Vagina (tissue), 2 donors: ENCODE measurements at places on chromosomes 6 and 20. TPM values are rescaled to one million over a fixed set of nuclear protein-coding genes. Genes with fewer than 3 reads are reported as not detected.

GRCh38 chr6:35300848-35301247, 3.2 kb downstream of the DEF6 start:
- H3K27ac ChIP-seq: no peak overlapping the region
- no peaks in the 10 kb centered on the region for H3K36me3 ChIP-seq
- peaks cover 57% of the 10 kb centered on the region for H3K4me1 ChIP-seq
- H3K27me3 ChIP-seq: no peaks in the 10 kb centered on the region

DNA sequence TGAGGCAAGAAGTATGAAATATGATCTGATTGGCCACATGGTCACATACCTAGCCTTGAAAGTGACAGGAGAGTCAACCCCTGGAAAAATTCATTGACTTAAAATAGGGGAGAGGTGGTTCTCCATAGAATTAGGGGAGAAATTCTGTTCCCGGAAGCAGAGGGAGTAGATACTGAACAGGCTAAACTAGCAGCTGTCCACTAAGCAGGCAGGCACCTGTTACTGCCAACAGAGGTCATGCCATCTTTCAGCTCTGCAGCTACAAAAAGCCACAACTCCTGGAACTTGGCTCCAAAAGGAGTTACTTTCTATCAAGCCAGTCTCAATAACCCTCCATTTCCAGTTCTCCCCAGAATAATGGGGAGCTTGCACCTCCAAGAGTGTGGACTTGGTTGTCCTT, 352.5 kb downstream of the MAFB start:
- H3K27ac ChIP-seq: no peak overlapping the region
- no peaks in the 10 kb centered on the region for H3K27me3 ChIP-seq
- no peak overlapping the region for H3K4me3 ChIP-seq
- no peak for DNase-seq

GRCh38 chr6:98641949-98642719, 192.2 kb upstream of the POU3F2 start:
- DNase-seq: no peak
- H3K4me1 ChIP-seq: no peaks in the 10 kb centered on the region
- H3K36me3 ChIP-seq: no peaks in the 10 kb centered on the region

GRCh38 chr6:5517796-5518195, 256.5 kb downstream of the FARS2 start:
- no peak overlapping the region for H3K4me3 ChIP-seq
- no peak overlapping the region for H3K27ac ChIP-seq
- no peaks in the 10 kb centered on the region for H3K27me3 ChIP-seq

GRCh38 chr6:153001767-153002612, 519 bp downstream of the MTRF1L start:
- H3K27ac ChIP-seq: peak overlapping the region; percentile 81
- DNase-seq: no peak

DNA sequence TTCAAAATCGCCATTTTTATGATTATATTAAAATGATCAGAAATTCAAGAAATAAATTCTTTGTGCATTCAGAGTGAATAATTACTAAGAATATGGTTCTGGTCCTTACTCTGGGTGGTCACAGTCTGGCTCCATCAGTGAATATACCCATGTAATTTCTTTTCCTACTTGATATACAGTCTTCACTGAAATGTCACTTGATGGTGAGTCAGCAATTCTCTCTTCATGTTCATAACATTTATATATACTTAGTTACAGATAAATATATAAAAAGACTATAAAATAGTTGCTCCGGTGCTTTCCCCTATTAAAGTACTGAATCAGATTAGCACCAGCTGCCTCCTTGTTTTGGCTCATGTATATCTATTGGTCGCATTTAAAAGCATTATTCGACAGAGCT, 56.4 kb upstream of the MTRF1L start:
- no peak overlapping the region for H3K27ac ChIP-seq
- no peaks in the 10 kb centered on the region for H3K4me1 ChIP-seq
- DNase-seq: no peak

- no peaks in the 10 kb centered on the region for H3K36me3 ChIP-seq
- no peaks in the 10 kb centered on the region for H3K27me3 ChIP-seq
- no peak overlapping the region for H3K4me3 ChIP-seq
- no peak overlapping the region for H3K27ac ChIP-seq
- DNase-seq: no peak
- H3K4me1 ChIP-seq: peaks cover 23% of the 10 kb centered on the region
These were observed 172.1 kb downstream of the CDKAL1 start for GRCh38 chr6:20706238-20706938.

- H3K4me3 ChIP-seq: no peak overlapping the region
- H3K27ac ChIP-seq: no peak overlapping the region
- no peak for DNase-seq
- H3K27me3 ChIP-seq: no peaks in the 10 kb centered on the region
- no peaks in the 10 kb centered on the region for H3K4me1 ChIP-seq
These were observed 126.8 kb downstream of the MAP3K7 start for GRCh38 chr6:90460051-90460450.

- peak overlapping the region; percentile 82 for H3K4me3 ChIP-seq
- no peak for DNase-seq
- H3K27ac ChIP-seq: peak overlapping the region; percentile 95
- no peaks in the 10 kb centered on the region for H3K27me3 ChIP-seq
- peaks cover 30% of the 10 kb centered on the region for H3K4me1 ChIP-seq
- H3K36me3 ChIP-seq: no peaks in the 10 kb centered on the region
These were observed 5.9 kb upstream of the TUBB2A start for GRCh38 chr6:3163248-3163594.

UNC93A gene
- total RNA-seq: 2.0 TPM

GSTA2 gene
- not detected for total RNA-seq
